Activated T-helper 2 cell treated with anti-CD3 and anti-CD28 coated beads, Interferon-gamma antibody, Interleukin-2, Interleukin-4, amounts not matched to agents 10 μg/mL and 5 μg/mL and 100 μg/mL, durations not matched to agents 14 hours and 24 hours and 36 hours (primary cell): ENCODE measurements at places on chromosomes 16 and 17.
A peak's percentile ranks its signal among the peaks of the same experiment; 100 is the strongest.

- no peak for DNase-seq
Measured at GRCh38 chr17:82938486-82938872, 98.7 kb upstream of the ZNF750 start.

DNA sequence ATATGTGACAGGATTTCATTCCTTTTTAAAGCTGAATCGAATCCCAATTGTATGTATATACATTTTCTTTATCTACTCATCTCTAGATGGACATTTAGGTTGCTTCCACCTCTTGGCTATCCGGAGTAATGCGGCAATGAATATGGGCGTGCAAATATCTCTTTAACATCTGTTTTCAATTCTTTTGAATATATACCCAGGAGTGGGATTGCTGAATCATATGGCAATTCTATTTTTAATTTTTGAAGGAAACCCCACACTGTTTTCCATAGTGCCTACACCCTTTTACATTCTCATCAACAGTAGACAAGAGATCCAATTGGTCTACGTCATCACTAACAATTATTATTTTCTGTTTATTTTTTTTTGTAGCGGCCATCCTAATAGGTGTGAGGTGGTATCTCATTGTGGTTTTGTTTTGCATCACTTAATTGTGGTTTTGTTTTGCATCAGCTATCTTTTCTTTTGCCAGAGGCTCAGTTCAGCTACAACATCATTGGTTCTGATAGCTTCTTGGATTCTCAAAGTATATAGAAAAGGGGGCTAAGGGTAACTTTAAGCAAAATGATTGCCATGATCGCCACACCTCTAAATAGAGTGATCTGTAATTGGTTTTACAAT lies 25.6 kb upstream of the MAP2K6 start:
- DNase-seq, result no peak

GRCh38 chr17:48637323-48638260 lies 11.4 kb upstream of the HOXB9 start:
- DNase-seq, result no peak

- no peak for DNase-seq
Measured at GRCh38 chr17:35314415-35315216, 58.8 kb downstream of the SLFN11 start.

GRCh38 chr16:49516382-49517036 lies 142.9 kb downstream of the C16orf78 start:
- no peak for DNase-seq

DNA sequence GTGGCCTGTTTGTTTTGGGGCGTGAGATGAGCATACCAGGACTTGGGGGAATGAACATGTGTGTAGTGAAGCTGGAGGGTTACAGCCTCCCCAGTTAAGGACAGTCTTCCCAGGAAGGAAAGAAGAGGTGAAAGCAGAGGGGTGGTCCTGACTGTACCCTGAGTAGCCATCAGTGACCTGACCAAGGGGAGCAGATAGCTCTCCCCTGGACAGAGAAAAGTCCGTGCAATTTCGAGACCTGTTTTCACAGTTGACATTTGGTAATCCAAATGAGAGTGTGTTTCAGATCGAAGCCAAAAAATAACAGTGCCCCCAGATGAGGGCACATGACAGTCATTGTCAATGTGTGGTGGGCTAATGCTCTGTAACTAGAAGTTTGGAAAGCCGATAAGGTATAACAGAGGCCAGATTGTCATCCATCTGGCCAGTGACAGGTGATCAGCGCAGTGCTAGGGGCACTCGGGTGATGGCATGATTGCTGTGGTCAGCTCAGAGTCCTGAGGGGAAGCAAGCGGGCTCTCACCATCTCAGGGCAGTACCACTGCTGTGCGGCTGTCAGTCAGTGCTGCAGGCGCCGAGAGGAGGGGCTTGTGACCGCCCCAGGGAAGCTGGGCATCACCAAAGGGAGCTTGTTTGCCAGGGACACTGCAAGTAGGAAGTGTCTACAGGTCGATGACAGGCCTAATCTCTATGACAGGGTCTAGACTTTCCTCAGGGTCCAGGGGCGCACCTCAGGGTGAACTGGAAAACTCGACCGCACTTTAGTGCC lies 1.1 kb upstream of the NME2 start:
- no peak for DNase-seq

DNA sequence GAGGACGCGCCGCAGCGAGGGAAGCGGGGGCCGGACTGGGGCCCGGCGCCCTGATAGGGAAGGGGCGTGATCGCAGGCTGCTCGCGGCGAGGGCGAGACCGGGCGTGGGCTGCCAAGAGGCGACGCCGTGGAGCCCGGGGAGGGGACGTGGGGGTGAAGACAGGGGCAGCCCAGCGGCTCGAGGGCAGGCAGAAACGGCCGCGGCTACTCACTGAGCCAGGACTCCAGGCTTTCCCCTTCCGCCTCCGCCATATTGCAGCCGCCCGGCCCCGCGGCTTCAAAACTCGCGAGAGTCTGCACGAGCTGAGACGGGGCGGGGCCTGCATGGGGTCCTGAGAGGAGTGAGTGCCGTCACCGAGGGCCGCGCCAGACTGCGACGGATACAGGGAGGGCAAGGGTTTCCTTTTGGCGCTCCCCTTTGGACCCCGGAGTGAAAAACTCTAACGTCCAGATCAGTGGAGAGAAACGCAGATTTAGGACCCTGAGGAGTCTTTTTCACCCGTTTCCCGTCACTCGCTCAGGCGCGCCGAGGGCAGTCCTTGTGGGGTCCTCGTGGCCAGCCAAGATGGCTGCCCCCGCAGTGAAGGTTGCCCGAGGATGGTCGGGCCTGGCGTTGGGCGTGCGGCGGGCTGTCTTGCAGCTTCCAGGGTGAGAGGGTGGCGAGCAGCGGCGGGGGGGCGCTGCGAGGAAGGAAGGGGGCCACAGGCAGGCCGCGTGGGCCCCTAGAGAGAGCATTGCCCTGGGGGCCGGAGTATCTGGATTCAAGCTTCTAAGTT lies at the start of the genes GGA3 and MRPS7:
Gene GGA3 (minus strand): TSS at position 271 of the 776 bp plus-strand sequence. CDS start 19 bp downstream, at position 252.
Gene MRPS7 (plus strand): TSS at position 544 of the 776 bp plus-strand sequence. CDS start 22 bp downstream, at position 566.
- DNase-seq, result peak; percentile 93

DNA sequence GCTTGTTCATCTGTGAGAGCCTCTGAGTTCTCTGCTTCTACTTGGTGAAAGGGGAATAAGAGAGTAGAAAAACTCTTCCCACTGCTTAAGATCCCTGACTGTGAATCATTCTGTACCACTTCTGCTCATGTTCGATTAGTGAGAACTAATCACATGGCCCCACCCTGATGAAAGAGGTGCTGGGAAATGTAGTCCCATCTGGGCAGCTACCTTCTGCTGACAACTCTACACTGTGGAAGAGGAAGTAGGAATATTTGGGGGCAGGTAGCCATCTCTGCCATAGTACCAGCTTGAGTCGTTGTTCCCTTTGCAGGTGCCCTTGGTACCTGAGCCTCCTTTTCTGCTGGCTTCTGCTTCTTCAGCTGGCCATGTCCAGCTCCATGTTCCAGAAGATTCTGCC lies 29.9 kb downstream of the NKD1 start:
- no peak for DNase-seq

DNA sequence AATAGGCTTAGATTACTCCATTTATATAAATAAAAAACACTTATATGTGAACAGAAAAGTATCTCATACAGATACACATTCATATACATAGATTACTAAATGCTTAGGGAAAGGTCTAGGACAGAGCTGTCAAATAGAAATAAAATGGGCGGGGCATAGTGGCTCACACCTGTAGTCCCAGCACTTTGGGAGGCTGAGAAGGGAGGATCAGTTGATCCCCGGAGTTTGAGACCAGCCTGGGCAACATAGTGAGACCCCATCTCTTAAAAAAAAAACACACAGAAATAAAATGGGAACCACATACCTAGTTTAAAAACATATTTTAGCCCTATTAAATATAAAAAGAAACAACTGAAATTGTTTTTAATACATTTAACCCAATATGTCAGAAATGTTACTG lies 58.9 kb downstream of the CFDP1 start:
- no peak for DNase-seq

DNA sequence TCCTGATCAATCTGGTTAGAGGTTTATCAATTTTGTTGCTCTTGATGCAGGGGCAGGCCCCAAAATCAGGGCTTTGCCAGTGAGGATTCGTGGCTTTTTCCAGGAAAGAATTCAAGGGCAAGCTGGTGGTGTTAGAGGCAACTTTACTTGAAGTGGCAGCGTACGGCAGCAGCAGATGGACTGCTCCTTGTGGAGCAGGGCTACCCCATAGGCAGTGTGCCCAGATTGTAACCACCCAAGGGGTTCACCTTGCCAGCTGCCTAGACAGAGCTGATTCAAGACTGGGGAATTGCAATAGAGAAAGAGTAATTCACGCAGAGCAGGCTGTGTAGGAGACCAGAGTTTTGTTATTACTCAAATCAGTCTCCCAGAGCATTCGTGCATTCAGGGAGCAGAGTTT lies 16.7 kb downstream of the DRC7 start:
- DNase-seq, result no peak

DNA sequence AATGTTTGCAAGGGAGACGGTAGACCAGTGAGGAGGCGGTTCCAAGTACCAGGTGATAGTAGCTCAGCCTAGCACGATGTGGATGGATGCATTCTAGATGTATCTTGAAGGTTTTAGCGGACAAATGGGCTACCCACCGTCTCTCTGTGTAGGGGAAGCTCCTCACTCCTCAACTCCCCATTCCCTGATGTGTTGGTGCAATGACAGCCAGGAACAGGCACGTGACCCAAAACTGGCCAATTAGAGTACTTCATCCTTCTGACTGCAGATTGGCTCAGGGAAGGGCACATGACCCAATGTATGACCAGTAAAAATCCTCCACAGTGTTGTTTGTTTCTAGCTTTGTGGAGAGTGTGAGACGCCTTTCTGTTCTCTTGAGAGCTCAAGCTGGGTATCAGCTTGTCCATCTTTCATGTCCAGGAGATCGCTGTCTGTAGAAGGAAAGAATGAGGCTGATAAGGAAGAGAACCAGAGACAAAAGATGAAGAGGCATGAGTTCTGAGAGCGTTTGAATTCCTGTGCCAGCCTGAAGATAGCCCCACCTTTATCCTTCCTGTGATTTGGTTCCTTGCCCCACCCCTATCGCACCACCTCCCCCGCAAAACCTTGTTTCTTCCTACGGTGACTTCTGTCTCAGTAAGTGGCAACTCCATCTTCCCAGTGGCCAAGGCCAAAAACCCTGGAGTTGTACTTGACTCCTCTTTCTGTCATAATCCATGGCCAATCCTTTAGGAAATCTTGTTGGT lies 2.3 kb upstream of the BORCS6 start:
- DNase-seq, result peak; percentile 72

DNA sequence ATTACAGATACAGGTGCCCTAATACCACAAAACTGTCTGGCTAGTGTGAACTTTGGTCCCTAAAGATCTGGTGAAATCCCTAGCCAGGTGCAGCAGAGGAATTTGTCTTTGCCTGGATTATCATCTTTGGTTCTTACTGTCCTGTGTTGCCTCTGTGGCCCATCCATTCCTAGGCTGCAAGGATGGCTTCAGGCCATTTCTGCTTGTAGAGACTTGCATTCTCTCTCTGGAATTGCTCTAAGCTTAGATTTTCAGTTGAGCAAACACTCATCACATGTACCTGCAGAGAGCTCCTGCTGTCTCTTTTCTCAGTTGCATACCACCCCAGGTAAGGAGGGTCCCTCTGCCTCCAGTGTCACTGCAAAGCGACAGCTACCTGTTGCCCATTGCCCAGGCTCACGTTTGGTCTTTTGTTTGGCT lies 114.9 kb downstream of the PRKCA start:
- no peak for DNase-seq

- DNase-seq, result no peak
Measured at GRCh38 chr16:59121411-59122261, 387.5 kb upstream of the GOT2 start.

DNA sequence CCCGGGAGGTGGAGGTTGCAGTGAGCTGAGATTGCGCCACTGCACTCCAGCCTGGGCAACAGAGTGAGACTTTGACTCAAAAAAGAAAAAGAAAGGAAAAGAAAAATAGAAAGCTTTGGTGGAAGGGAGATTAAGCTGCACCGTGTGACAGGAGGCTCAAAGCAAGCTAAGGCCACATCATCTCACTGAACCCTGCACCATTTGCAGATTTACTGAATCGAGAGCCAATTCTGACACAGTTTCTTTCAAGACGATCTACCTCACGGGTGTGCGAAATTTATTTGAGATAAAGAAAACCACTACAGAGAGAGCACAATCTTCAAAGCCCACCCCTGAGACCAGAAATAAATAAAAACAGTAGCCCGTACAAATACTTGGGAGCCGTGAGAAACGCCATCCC lies 49.6 kb downstream of the RTN4RL1 start:
- DNase-seq, result no peak

GRCh38 chr16:16126896-16127295 lies 96.4 kb downstream of the ABCC6 start:
- no peak for DNase-seq

DNA sequence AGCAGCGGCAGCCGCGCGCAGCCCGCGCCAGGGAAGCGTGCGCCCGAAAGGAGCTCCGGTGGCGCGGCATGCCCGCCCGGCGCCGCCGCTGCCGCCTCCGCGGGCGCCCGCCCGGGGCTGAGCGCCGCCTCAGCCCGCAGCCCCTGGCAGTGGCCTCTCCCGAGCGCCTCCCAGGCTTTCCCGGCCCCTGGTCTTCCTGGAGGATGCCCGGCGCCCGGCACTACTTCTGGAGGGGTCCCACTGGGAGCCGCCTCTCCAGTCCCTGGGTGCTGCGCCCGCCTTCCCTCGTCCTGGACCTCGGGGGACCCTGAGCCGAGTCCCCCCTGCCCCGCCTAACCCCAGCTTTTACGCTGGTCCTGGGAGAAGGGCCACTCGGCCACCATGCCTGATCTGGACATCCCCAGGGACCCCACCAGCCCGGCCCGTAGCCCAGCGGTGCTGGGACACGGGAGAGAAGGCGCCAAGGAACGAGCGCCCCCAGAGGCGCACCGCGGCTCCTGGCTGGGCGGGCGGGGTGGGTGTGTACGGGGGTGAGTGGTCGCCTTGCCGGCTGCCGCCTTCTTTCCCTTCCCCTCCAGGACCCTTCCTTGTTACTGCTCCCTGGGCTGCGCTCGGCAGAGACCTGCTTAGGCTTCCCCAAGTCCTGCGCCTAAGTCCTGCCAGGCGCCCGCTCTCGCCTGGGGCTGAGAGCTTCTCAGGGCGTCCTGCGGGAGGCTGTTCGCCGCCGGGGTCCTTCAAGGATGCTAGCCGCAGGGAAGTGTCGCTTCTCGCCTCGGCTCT lies 704 bp downstream of the ASIC2 start:
- DNase-seq, result no peak

DNA sequence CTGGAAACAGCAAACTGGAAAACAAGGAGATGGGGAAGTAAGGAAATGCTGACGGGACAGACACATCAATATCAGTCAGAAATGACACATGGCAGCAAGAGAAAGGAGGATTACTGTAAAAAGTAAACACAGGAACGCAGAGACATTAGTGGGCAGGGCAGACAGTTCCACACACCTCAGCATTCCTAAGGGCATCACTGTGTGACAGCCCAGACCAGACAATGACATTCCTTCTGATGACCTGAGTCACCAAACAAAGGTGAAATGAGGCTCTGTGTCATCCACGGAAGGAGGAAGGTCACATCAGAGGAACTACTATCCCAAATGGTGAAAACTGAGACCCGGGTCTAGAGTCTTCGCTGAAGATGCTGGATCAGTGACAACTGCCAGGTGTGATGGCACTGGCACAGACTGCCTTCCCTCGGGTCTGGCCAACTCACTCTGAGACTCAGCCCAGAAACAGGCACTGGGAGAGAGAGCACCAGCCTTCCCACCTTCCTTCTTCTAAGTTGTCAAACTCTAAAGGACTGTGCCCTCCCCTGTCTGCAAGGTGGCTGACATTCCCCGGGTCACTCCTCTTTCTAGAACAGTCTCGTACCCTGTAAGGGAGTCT lies 36.7 kb downstream of the TK2 start:
- no peak for DNase-seq

GRCh38 chr16:72827866-72828265 lies 220.1 kb downstream of the ZFHX3 start:
- no peak for DNase-seq
